Thyroid gland (tissue), 4 donors: ENCODE measurements at places on chromosomes 1 and 21. TPM values are rescaled to one million over a fixed set of nuclear protein-coding genes. Genes with fewer than 3 reads are reported as not detected.

Gene CHD5
- 0.22 TPM for total RNA-seq

Gene CFAP107
- total RNA-seq, result not detected

Gene RGL1
- 17.0 TPM for total RNA-seq

Gene OR2T2
- not detected for total RNA-seq

Gene CRYBG2
- total RNA-seq, result not detected

Gene FAM72D
- total RNA-seq, result not detected

Gene FAM72C
- not detected for total RNA-seq

Gene VTCN1
- total RNA-seq, result not detected

Gene NPR1
- 28.3 TPM for total RNA-seq

Gene SSBP3
- 23.0 TPM for total RNA-seq

Gene F13B
- total RNA-seq, result not detected

Gene PRR9
- total RNA-seq, result not detected

Gene TTC3
- total RNA-seq, result 249 TPM

Gene ROR1
- total RNA-seq, result 0.73 TPM

Gene FMO5
- 1.7 TPM for total RNA-seq

Gene NPHS2
- not detected for total RNA-seq

Gene S100PBP
- 27.3 TPM for total RNA-seq

Gene IFNGR2
- total RNA-seq, result 64.9 TPM

Gene FCRL3
- total RNA-seq, result not detected

Gene SYT6
- total RNA-seq, result not detected

Gene HTR6
- total RNA-seq, result not detected

Gene KPRP
- not detected for total RNA-seq
